Stimulated activated CD8-positive, alpha-beta memory T cell treated with anti-CD3 and anti-CD28 coated beads, Interleukin-15, amount 100 ng/mL, for 24 hours (primary cell): ENCODE measurements at places on chromosomes 2 and 18.

GRCh38 chr18:80137137-80137536 is 28.1 kb downstream of the ADNP2 start:
- no peak for DNase-seq

- DNase-seq = no peak
Measured at GRCh38 chr2:231397011-231397927, 1.8 kb downstream of the B3GNT7 start.

- DNase-seq = no peak
Measured at GRCh38 chr2:123101434-123101833, 923.7 kb upstream of the CNTNAP5 start.

DNA sequence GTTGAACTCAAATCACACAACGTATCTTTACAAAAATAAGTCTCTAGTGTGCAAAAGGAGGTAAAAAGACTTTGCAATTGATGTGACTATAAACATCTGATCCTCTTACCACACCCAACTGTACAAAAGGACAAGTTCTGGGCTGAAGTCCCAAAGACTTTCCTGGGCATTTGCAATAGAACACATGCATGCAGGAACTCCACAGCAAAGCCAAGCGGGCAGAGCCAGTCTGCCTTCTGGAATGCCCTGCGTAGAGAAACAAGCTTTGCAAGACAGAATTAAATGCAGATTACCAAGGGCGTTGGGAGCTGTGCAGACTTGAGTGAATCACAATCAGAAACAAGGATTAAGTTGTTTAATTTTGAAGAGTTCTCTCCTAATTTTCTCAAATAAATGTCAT is 208.4 kb upstream of the ZNF521 start:
- no peak for DNase-seq

DNA sequence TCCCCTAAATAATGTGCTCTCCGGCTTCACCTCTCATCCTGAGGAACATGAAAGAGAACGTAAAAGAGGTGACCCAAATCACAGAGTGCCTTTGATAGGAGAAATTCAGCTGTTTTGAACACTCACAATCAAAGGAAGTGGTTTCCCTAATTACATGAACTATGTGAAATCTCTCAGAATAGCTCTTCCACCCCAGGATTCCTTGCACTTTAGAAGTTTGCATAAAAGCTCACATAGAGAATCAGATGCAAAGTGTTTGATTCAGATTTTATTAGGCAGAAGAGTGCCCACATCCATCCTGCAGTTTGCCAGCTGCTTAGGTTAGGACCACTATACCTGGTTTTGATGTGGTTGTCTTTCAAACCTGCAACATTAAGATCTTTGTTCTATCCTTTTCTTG is 61.0 kb downstream of the MAP3K20 start:
- no peak for DNase-seq

- DNase-seq = no peak
Measured at GRCh38 chr2:101693991-101694588, 3.4 kb upstream of the MAP4K4 start.

- DNase-seq = no peak
Measured at GRCh38 chr2:191155608-191156071, 4.8 kb upstream of the STAT4 start.

GRCh38 chr2:122780251-122780650 is 1024.8 kb downstream of the TSN start:
- no peak for DNase-seq

DNA sequence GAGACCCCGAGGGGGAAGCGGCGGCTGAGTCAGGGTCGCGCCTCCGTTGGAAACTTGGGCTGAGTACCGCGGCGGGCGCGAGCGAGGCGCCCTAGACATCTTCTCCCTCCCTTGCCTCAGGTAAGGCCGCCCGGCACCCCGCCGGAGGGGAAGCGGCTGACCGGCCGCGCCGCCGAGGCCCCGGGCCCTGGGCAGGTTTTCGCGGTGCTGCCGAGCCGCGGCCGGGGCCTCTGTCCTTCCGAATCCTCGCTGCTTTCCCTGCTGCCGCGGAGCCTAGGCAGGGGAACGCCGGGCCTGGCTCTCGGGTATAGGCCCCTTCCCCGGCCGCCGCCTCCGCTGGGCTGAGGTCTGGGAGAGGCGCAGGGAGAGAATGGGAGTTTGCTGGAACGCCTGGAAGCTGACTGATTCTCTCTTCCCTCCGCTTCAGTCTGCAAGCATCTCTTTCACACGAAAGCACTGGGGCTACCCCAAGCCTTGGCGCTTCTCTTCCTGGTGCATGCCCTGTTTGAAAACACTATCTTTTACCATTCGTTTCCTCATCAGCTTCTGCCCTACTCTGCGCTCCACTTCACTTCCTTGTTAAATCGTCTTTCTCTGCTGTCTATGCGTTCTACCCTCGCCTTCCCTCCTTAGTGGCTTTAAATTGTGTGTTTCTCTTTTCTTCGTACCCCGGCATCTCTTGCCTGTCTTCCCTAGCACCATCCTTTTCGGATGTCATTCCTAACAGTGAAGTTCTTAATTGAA is 652 bp downstream of the PPM1B start:
- peak; percentile 20 for DNase-seq

DNA sequence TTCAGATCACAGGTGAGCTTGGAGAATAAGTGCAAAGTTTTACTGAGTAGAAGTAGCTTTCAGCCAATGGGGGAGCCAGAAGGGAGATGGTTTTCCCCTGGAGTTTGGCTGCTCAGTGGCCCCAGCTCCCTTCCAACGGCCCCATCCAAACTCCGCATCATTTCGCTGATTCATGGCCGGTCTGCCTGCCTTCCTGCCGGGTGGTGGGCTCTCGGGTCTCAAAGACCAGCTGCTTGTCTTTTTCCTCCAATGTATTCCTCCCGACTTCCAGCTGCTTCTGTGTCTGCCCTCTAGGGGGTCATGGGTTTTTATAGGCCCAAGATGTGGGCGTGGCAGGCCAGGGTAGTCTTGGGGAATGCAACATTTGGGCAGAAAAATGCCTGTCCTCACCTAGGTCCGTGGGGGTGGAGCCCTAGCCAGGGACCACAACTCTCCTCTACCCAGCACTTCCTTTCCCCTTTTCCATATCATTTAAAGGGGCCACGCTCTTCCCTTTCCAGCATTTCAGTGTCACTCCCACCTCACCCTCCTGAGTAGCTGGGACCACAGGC is 73.5 kb downstream of the MEX3C start:
- no peak for DNase-seq

- no peak for DNase-seq
Measured at GRCh38 chr18:70188113-70188512, 17.4 kb downstream of the RTTN start.

DNA sequence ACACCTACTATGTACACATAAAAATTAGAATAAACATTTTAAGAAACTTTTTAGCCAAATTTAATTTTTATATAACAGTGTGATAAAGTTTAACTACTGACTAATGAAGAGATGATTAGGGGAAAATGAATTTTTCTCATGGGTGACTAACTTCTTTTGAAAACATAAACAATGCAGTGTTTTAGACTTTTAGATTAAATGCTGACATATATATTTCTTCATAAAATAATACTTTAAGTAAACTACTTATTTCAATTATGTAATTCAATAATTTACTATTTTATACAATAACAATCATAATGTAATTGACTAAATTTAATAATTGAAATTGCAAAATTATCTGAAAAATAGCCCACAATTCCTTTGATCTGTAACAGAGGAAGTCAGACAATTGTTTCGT is 233.3 kb upstream of the PXDN start:
- no peak for DNase-seq

DNA sequence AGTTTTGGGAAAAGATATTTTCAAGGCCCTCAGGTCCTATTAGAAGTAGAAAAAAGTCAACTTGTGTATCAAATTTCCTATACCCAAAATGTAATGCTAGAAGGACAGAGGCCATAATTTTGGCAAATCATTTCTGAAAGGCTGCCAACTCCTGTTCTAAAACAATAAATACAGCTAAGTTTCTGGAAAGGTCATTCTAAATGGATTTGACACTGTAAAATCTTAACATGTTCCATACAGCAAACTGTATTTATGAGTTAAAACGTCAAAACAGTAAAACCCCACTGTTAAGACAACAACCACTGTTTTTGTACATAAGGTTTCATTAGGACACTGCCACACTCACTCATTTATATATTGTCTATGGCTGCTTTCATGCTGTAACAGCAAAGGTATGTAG is 9.7 kb downstream of the FAM98A start:
- DNase-seq = no peak

DNA sequence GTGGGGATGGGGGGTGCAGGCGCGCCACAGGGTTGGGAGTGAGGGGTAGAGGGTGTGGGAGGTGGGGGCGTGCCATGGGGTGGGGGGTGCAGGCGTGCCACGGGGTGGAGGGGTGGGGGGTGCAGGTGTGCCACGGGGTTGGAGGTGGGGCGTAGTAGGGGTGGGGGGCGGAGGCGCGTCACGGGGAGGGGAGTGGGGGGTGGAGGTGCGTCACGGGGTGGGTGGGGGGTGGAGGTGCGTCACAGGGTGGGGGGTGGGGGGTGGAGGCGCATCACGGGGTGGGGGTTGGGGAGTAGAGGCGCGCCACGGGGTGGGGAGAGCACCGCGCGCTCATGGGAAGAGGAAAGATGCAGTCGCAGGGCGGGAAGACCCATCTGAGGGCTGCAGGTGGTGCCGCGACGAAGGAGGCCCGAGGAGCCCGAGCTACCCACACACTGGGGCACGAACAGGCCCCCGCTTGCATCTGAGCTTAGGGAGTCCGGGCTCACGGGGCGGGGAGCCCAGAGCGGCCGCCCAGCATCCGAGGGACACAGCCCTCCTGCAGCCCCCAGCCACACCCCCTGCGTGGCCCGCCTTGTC is 37.5 kb downstream of the SNED1 start:
- DNase-seq = no peak

GRCh38 chr2:49837561-49838293 is 683.4 kb upstream of the FSHR start:
- no peak for DNase-seq

DNA sequence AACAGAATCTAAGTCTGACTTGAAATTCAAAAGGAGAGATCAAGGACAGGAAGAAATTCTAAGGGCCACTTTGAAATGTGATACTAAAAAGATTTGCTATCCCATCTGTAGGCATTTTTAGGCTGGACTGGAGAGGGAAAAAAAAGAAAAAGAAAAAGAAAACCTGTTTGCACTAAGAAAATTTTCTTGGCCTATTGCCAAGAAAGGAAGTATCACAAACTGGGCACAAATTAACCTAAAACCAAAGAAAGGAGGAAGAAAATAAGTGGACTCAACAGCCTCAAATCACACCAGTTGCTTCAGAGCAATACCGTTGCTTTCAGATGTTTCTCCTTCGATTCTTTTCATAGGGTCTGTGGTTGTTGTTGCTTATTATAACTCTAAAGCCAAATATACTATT is 287.9 kb upstream of the VRK2 start:
- DNase-seq = no peak

DNA sequence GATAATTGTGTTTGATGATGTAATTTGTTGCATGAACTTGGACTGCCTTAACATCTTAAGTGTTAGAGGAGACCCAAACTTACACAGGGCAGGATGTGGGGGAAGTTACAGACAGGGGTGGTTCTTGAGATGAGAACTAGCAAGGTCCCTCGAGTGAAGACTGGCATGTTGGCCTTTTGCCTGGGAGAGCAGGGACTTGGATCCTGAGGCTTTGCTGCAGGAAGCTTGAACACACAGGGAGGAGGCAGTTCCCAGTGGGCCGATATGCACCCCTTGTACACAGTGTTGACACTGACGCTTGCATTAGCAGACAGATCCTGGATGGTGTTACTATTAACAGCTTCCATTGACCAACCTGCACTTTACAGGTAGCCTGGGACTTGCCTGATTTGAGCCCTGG is 47.5 kb downstream of the CHRNA1 start:
- DNase-seq = no peak

DNA sequence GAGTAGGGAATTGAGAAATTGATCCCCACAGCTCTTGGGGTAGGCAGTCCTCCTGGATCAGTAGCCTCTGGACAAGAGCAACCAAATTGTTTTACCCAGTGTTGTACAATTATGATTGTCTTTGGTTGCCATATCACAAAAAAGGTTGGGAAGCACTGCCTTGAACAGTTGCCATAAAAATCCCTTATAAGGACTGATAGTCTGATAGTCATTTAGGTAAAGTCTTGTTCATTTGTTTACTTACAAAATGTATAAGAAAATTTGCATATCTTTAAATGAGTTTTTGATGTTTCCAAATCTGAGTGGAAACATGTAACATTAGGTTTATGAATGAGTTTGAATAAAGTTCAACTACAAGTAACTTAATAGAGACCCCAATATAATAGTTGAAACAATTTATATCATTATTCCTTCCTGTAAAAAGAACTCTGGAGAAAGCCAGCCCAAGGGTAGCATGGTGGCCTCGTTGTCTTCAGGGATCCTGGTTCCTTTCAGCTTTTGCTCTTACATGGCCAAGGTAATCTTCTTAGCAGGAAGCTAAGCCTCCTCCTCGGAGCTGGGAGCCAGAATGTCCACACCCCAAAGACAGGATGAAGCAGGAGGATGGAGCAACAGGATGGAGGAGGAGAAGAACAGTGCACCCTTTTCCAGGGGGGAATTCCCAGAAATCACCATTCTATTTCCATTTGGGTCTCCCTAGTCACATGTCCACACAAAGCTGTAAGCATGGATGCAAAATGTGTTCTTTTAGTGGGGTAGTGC is 35.7 kb upstream of the NEMP2 start:
- DNase-seq = no peak

DNA sequence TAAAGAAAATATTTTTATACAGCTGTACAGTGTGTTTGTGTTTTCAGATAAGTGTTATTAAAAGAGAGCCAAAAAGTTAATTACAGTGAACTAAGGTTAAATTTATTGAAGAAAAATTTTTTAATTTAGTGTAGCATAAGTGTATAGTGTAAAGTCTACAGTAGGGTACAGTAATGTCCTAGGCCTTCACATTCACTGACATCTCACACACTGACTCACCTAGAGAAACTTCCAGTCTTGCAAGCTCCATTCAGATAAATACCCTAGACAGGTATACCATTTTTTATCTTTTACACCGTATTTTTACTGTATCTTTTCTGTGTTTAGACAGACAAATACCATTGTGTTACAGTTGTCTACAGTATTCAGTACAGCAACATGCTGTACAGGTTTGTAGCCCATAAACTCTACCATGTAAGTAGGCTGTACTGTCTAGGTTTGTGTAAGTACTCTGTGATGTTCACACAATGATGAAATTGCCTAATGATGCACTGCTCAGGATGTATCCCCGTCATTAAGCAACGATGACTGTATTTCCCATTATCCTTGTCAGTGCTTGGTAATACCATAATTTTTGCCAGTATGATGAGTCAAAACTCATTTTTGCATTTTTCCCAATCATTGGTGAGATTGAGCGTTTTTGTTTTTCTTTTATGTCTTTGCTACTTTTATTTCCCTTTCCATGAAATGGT is 48.2 kb upstream of the B3GNT2 start:
- DNase-seq = no peak

GRCh38 chr2:6913415-6914157 is 3.6 kb upstream of the RNF144A start:
- no peak for DNase-seq

GRCh38 chr2:98711506-98711905 is 19.4 kb downstream of the MGAT4A start:
- DNase-seq = no peak

GRCh38 chr18:56884511-56884910 is 233.4 kb downstream of the WDR7 start:
- DNase-seq = no peak

GRCh38 chr18:43620936-43621335 is 343.6 kb upstream of the SYT4 start:
- no peak for DNase-seq
